Activated naive CD4-positive, alpha-beta T cell treated with anti-CD3 and anti-CD28 coated beads, Interleukin-2, amount 50 U/mL, for 16 hours (primary cell): ENCODE measurements at places on chromosomes 5 and 9.

DNA sequence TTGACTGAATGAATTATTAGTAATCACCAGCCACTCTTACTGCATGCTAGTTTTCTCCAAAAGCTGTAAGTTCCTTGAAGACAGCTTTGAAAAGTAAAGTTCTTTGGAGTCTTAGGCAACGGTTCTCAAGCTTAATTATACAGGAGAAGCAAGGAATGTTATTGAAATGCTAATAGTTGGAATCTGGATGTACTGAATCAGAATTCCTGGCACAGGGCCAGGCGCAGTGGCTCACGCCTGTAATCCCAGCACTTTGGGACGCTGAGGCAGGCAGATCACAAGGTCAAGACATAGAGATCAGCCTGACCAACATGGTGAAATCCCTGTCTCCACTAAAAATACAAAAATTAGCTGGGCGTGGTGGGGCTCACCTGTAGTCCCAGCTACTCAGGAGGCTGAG lies 33.4 kb downstream of the GRIA1 start:
- no peak for DNase-seq

GRCh38 chr9:125568621-125569020 lies 138.4 kb downstream of the MAPKAP1 start:
- DNase-seq, result no peak

DNA sequence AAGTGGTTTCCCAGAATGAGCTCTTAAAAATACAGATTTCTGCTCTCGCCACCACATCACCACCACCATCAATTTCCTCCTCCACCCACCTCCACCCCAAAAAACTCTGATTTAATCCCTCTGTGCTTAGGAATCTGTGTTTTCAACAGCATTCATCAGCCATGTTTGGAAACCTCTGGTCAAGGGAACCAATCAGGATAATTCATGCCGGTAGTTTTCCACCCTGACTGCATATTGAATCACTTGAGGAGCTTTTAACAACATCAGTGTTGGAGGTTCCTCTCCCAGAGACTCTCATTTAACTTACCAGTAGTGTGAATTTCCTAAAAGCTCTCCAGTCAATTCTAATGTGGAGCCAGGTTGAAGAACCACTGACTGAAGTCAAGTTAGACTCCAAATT lies 46.0 kb upstream of the DAB2 start:
- no peak for DNase-seq

GRCh38 chr9:136409557-136410455 lies 608 bp downstream of the ENTR1 start:
- DNase-seq, result peak; percentile 49

DNA sequence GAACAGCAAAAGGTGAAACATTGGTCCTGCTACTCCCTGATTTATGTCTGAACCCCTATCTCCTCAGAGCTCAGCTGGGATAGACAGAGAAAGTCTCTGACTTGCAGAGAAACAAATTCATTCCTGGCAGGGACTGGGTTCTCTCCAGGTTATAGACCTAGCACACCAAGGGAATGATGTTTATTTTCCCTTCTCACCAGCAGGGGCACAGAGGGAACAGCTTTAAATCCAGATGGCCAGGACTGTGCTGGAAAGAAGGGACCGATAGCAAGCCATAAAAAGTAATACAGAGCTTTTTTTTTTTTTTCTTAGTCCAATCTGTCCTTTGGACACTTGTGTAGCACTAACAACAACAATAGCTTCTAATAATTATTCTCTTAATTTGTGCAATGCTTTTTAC lies 141.1 kb upstream of the C9orf72 start:
- no peak for DNase-seq

DNA sequence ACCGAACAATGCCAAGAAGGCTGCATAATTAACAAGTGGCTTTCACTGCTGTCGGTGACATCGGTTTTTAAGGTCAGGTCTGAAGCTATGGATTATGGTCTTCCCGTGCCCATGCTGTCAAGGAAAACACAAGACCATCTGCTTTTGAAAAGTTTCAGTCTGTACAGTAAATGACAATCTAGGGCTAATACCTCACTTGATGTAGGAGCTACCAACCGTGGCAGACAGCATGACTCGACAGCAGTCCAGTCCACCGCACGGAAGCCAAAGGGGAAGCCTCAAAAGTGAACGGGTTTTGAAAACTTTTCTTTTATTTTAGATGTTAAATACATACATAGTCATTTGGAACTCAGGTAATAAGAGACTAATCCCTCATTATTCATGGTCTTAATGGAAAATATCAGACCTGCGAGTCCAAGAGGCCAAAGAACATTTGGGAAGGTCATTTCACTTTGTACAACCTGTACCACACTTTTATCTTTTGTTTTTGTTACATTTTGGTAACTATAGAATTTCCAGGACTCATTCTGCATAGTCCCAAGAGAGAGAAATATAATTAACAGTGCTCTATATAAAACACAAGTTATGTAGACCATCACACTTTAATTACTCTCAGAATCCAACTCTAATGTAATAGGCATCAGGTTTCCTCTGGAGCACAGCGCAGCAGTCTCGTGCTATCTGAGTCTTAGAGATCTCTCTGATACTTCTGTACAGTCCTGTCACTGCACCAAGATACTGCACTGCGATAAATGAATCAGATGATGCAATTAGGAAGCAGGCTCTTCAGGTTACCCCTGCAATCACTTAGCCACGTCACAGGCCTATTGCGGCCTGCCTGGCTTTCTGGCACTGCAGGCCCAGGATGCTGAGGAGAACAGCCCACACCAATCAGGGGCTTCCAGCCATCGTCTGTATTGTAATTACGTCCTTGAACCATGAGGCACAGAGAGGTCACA lies 184.9 kb downstream of the FANCC start:
- DNase-seq, result no peak

GRCh38 chr9:96524045-96524444 lies 74.1 kb downstream of the HABP4 start:
- no peak for DNase-seq

- DNase-seq, result no peak
Measured at GRCh38 chr5:170631466-170632195, 127.8 kb downstream of the KCNIP1 start.

- DNase-seq, result no peak
Measured at GRCh38 chr5:125186911-125187375, 440.5 kb upstream of the ZNF608 start.

GRCh38 chr5:103245761-103246160 lies 12.8 kb upstream of the MACIR start:
- no peak for DNase-seq

DNA sequence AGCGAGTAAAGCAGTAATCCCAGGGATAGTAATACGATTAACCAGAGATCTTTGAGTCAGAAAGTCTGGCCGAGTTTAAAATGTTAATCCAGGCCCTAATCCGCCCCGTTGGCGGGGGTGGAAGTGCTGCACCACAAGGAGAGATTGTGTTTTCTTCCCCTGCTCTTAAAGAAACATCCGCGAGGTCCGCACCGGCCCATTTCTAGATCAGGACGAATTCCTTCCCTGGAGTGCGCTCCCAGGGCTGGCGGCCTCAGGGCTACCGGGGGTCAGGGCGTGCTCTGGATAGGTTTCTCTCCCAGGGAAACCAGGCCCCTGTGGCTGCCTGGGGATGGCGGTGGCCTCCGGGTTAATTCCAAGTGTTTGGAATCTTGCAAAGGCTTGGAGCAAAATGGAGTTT lies 9.3 kb upstream of the NEUROG1 start:
- no peak for DNase-seq

DNA sequence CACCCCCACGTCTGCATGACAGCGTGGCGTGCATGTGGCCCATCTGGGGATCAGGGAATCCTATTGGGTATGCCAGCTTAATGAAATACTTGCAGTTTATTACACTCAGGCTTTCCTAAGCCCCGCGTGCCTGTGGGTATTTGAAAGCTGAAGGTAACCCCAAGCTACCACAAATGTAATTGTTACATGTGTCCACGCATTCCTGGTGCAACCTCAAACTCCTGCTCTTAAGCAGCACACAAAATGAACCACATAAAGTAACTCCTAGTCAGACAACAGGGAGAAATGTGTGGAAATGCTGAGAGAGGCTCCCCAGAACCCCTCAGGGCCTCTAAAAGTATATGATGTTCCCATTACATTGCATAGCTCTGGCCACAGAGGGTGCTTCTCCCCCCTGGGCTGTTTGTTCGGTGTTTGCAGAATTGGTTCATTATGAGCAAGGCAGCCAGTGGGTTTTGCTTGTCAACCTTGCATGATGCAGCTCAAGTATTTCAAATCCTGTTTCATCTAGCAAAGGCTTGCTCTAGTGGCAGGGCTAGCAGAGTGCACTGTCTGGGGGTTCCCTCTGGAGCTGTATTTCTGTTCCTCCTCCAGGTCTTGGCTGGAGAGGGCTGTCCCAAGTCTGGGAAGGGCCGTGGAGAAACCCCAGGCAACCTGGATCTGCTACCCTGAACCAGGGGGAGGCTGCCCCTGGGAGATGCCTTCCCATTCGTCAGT lies 1.8 kb upstream of the DCANP1 start:
- DNase-seq, result no peak

DNA sequence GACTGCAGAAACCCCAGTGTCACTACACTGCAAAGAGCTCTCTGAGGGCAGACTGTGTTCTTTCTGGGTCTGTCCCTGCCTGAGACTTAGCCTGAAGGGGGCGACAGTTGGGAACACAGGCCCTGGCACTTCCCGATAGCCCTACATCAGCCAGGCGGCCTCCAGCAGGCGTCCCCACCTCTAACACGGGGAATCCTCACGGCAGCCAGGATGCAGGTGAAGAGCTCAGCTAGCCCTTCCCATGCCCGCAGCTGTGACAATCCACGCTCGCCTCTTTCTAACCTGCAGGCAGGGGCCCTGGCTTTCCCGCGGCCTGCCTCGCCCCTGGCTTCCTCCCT lies 5.9 kb downstream of the MED22 start:
- DNase-seq, result no peak

- no peak for DNase-seq
Measured at GRCh38 chr5:11007269-11007870, 246.3 kb upstream of the DAP start.

GRCh38 chr5:170441393-170441784 lies 52.2 kb upstream of the KCNMB1 start:
- no peak for DNase-seq

- no peak for DNase-seq
Measured at GRCh38 chr9:136982232-136983051, at the start of gene LCNL1. TSS of gene LCNL1 (plus strand) at chr9:136982993. CDS start at chr9:136983587, 594 bp downstream.

GRCh38 chr5:98578438-98578837 lies 195.0 kb upstream of the RGMB start:
- no peak for DNase-seq

- no peak for DNase-seq
Measured at GRCh38 chr5:151058891-151059489, 21.8 kb downstream of the TNIP1 start.

GRCh38 chr9:117704597-117704996 lies 394 bp downstream of the TLR4 start:
- DNase-seq, result no peak

DNA sequence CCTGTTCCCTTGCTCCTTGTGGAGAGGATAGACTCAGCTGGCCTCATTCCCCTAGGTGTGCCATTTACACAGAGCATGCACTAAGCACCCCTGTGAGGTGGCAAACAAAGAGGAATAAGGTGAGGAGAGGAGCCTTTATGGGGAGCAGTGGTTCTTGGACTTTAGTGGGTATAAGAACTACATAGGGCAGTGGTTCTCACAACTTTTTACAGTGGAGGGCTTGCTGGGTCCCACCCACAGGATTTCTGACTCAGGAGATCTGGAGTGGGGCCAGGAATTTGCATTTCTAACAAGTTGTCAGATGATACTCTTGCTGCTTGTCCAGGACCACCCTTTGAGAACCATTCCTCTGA lies 42.0 kb downstream of the CSF1R start:
- DNase-seq, result no peak

GRCh38 chr5:148511810-148512347 lies 128.1 kb downstream of the FBXO38 start:
- DNase-seq, result no peak

- no peak for DNase-seq
Measured at GRCh38 chr5:1736065-1736464, 63.6 kb downstream of the MRPL36 start.

- DNase-seq, result no peak
Measured at GRCh38 chr5:132549576-132549975, 6.3 kb upstream of the IL5 start.

GRCh38 chr5:1643651-1644392 lies 120.1 kb upstream of the LPCAT1 start:
- DNase-seq, result no peak

GRCh38 chr5:125413496-125414274 lies 667.2 kb upstream of the ZNF608 start:
- DNase-seq, result no peak

DNA sequence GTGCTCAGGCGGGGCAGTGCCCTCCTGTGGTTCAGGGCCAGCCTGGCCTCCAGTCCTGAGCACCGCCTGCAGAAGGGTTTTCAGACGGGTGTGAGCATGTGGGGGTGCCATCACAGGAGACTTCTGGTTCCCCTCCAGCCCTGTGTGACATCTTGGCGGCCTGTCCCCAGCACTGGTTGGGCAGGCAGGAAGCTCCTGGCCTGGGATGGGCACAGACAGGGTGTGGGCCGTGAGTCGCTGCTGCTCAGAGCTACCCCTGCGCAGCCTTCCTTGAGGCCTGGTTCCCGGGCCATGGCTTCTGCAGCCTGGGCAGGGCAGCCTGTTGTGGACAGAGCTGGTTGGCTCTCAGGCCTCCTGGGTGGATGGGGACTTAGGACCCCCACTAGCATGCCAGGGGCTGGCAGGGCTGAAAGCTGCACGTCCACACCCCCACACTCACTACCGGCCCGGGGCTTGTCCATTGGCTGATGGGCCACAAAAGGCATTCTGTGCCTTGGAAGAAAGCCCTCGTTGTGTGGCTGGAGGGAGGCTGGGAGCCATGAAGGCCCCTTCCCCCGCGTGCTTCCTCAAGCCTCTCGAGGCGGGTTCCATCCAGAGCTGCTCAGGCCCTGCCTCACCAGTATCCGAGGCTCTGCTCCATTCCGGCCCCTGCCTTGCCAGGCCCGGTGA lies 58.7 kb downstream of the RXRA start:
- DNase-seq, result no peak

DNA sequence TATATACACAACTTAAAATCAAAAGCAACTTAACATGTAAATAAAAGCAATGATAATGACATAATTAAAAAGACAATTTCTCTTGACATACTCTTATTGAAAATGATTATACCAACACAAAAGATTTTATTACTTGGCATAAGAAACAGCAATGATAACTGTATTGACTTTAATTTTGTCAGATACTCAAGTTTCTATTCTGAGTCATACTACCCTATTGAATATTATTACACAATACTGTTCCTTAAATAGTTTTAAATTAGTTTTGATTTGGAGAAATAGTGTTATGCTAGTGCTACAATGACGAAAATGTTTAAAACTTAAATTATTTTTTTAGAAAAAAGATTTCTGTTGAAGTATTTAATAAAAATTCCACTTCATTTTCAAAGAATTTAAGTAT lies 1319.3 kb upstream of the C9orf72 start:
- no peak for DNase-seq

- no peak for DNase-seq
Measured at GRCh38 chr5:14579731-14580397, 1.7 kb upstream of the OTULINL start.

- no peak for DNase-seq
Measured at GRCh38 chr5:148861088-148861487, 34.7 kb downstream of the ADRB2 start.

- no peak for DNase-seq
Measured at GRCh38 chr9:128898845-128899565, 17.1 kb downstream of the LRRC8A start.

GRCh38 chr9:38136386-38136785 lies 67.4 kb upstream of the SHB start:
- DNase-seq, result no peak

GRCh38 chr5:133938039-133938821 lies 30.2 kb downstream of the C5orf15 start:
- no peak for DNase-seq

- no peak for DNase-seq
Measured at GRCh38 chr9:121297389-121297788, 29.4 kb downstream of the GSN start.
